ENCODE measurements at places on chromosomes 6 and 20.

DNA sequence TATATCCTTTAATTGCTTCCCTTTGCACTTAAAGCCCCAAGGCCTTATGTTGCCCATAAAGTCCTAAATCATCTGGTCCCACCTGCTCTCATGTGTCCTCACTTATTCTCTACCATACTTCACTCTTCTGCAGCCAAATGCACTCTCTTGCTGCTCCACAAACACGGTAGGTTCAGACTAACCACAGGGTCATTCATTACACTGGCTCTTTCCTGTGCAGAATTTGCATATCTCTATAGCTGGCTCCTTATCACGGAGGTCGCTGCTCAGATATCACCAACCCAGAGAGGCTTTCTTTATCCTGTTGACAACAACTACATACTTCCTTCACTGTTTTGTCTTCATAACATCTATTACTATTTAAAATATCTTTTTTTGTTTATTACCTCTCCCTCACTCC, 86.8 kb downstream of the MOXD1 start:
- no peak for DNase-seq

DNA sequence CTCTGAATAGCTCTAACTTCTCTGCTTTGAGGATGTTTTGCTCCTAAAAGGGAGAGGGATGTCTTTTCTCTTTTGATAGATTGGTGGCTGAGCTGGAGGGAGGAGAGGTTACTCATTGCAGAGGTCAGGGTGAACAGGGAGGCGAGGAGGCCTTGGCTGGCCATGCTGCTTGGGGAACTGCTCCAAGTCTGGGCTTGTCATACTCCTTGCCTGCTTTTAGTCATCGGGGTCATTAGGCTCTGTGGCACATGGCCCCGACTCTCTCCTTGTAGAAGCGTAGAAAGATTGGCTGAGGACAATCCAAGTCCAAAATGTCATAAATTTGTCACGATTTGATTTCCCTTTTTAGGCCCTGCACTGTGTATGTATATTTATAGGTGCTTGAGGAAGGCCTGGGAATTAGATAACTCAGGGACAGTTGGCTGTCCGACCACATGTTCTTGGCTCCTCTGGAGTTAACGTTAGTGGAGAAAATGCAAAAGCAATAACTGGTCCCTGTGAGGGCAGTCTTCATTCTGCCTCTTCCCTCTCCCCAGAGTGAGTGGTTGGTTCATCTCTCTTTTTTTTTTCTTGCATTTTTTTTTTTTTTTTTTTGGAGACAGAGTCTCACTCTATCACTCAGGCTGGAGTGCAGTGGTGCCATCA, 160.1 kb downstream of the SCP2D1 start:
- no peak for DNase-seq

GRCh38 chr20:38303908-38304379, at the start of gene BPI:
Gene BPI, plus strand, starts transcription at chr20:38304156. Its CDS starts 68 bp downstream, at chr20:38304224.
- no peak for DNase-seq

- DNase-seq: no peak
Measured at GRCh38 chr20:10433014-10433622, 904 bp downstream of the MKKS start.

GRCh38 chr6:72825315-72825911, 203.5 kb downstream of the KCNQ5 start:
- no peak for DNase-seq

- DNase-seq: no peak
Measured at GRCh38 chr6:91694016-91694654, 1107.3 kb upstream of the MAP3K7 start.

Data from effector memory CD8-positive, alpha-beta T cell (primary cell).